ENCODE measurements at places on chromosomes 13 and 19.

GRCh38 chr19:16456652-16457194 is 15.0 kb downstream of the EPS15L1 start:
- no peak for DNase-seq

DNA sequence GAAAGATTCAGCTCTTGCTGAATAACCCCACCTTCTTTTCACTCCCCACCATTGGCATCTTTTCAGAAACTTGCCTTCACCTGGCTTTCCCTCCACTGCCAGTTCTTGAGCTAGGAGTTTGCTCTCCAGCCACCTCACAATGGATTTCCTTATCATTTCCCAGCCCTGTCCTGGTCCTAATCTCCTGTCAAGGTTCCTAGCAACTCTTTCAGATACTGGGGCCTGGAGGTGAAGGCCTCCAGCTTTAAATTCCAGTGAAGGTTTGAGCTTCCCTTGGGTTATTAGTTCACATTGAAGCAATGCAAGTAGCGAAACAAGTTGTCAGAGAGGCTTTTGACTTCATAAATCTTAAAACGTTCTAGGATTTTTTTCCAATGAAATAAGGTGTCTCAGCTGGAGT is 320.8 kb upstream of the MAB21L1 start:
- no peak for DNase-seq

- peak; percentile 23 for DNase-seq
These were observed 12.0 kb downstream of the WDR88 start for GRCh38 chr19:33143897-33144405.

- no peak for DNase-seq
These were observed 156.1 kb downstream of the IRS2 start for GRCh38 chr13:109630271-109630670.

DNA sequence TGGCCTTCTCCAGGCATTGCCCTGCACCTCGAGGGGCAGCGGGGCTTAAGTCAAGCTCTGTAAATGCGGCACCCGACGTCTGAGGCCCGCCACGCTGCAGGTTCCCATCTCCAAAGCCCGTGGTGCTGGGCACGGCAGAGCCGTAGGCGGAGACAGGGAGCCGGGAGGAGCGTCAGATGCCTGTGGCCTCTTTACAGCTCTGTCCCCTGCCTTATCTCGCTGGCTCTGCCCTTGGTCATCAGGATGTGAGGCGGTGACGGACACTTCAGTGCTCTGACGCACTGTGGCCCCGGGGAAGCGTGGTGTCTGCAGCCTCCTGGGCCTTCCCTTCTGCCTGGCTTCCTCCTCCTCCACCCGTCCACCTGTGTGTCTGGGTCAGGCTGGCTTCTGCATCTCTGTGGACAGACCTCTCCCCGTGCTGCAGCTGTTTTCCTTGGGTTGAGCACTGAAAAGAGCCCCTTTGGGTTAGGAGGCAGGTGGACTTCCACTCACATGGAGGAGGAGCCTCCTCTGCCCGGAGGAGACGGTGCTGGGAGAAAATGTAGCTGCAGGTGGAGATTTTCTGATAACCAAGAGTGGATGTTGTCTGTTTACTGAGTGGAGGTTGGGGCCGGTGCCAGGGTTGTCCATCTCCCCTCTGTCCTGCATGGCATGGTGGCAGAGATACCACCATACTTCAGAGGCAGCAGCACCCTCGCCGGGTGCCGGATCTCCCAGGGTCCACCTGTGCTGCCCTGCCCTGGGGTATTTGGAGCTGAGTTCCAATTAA is 14.6 kb downstream of the MCF2L start:
- DNase-seq: no peak

- no peak for DNase-seq
These were observed 55.1 kb upstream of the NBEA start for GRCh38 chr13:34886987-34887386.

- DNase-seq: peak; percentile 54
These were observed 21.7 kb upstream of the ZNF429 start for GRCh38 chr19:21483589-21484170.

- no peak for DNase-seq
These were observed 63.9 kb upstream of the SLC10A2 start for GRCh38 chr13:103130146-103130545.

DNA sequence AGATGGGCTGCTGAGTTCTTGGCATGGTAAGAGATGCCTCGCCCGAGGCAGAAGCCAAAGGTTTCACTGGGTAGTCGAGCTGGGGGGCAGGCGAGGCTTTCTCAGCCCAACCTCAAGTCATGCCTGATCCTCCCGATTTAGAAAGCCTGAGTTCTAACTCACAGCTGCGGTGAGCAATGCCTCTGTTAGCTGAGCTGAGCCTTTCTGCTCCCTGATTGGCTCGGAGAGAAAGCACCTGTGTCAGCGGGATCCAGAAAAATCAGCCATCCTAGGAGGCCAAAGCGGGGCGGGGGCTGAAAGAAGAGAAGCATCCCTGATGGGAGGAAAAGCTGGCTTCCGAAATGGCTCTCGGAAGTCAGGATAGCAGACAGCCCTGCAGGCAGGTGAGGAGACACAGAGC is 44.7 kb downstream of the CACNA1A start:
- no peak for DNase-seq

- DNase-seq: peak; percentile 70
These were observed at the start of gene KCNC3 for GRCh38 chr19:50329146-50329925. TSS of gene KCNC3 (minus strand) at chr19:50329377. CDS start at chr19:50329082, 295 bp downstream.

DNA sequence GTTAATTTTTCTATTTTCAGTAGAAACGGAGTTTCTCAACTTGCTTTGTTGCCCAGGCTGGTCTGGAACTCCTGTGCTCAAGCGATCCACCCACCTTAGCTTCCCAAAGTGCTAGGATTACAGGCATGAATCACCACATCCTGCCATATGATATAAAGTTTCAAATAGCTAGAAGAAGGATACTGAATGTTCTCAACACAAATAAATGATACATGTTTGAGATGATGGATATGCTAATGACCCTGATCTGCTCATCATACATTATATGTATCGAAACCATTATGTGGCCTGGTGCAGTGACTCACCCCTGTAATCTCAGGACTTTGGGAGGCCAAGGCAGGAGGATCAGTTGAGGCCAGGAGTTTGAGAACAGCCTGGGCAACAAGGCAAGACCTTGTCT is 11.5 kb downstream of the CIB3 start:
- DNase-seq: no peak

- DNase-seq: no peak
These were observed at the start of the genes PRDX2 and THSD8 for GRCh38 chr19:12801466-12802266. TSS of gene PRDX2 (minus strand) at chr19:12801800. CDS start at chr19:12801261, 539 bp downstream. TSS of gene THSD8 (plus strand) at chr19:12802069. CDS start at chr19:12802072, 3 bp downstream.

DNA sequence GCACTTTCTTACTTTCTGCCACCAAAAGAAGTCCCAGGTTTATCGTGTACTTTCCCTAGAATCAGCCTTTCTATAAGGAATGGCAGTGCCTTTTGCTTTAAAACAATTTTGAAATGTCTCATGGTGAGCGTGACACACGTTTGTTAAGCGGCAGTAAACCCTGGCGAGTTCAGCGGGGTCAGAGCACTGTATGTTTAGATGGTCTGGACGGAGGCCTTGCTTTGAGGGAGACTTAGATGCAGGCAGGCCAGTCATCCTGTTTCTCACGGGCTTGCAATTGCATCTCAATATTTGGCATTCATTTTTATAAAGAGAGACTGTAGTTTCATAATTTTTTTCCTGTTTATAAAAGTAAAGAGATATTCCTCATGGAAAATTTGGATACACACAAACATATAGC is 96.4 kb downstream of the TNFRSF19 start:
- DNase-seq: no peak

DNA sequence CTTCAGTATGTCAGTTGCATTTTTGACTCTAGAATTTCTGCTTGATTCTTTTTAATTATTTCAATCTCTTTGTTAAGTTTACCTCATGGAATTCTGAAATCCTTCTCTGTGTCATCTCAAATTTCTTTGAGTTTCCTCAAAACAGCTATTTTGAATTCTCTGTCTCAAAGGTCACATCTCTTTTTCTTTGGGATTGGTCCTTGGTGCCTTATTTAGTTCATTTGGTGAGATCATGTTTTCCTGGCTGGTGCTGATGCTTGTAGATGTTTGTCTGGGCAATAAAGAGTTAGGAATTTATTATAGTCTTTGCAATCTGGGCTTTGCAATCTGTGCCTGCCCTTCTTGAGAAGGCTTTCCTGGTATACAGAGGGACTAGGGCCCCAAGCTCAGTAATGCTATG is 18.5 kb upstream of the KBTBD7 start:
- DNase-seq: no peak

DNA sequence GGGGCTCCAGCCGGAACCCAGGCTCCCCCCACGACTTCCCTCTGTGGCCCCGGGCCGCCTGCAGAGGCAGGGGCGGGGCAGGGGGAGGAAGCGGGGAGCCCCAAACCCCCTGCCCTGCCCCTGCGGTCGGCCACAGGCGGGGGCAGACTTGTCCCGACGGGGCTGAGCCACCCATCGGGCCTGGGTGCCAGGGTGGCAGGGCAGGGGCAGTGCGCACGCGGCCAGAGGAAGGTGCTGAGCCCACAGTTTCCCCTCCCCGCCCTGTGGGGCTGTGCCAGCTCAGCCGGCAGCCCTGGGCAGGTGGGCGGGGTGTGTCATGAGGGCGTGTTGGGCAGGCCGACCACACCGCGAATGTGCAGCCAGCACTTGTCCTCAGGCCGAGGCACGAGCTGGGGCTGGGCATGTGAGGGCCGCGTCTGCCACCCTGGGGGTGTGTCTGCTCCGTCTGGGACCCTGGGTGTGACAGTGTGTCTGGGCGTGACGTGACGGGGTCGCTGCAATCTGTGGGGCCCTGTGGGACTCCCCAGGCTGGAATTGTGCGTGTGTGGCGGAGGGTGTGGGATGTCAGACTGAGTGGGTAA is 17.7 kb downstream of the CCDC97 start:
- no peak for DNase-seq

DNA sequence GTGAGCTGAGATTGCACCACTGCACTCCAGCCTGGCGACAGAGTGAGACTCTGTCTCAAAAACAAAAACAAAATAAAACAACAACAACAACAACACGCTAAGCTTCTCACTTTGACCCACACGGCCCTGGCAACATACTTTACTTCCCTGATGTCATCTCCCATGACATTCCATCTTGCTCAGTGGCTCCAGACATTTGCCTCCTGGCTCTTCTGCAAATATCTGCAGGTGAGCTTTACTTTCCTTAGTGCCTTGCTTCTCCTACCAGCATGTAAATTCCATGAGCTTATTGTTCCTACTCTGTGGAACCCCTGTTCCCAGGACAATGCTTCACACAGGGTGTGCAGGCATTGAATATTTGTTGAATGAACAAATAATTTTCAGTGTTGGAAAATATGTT is 205.6 kb upstream of the TMTC4 start:
- DNase-seq: no peak

DNA sequence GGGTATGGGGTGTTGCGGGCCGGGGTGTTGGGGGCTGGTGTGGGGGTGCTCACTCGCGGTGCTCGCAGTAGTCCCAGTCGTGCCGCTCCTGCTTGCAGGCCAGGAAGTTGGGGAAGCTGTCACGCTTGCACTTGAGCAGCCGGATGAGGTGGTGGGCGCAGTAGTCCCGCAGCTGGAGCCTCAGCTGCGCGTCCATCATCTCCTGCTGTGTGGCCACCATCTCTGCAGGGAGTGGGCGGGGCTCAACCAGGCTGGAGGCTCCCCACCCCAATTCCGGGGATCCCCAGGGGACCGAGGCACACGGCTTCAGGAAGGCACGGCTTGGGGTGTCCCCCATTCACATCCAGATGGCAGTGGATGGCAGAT is 5.2 kb downstream of the NDUFB7 start:
- no peak for DNase-seq

- no peak for DNase-seq
These were observed at the start of gene COX7A1 for GRCh38 chr19:36152352-36153091. TSS of gene COX7A1 (minus strand) at chr19:36152447. CDS start at chr19:36152407, 40 bp downstream.

DNA sequence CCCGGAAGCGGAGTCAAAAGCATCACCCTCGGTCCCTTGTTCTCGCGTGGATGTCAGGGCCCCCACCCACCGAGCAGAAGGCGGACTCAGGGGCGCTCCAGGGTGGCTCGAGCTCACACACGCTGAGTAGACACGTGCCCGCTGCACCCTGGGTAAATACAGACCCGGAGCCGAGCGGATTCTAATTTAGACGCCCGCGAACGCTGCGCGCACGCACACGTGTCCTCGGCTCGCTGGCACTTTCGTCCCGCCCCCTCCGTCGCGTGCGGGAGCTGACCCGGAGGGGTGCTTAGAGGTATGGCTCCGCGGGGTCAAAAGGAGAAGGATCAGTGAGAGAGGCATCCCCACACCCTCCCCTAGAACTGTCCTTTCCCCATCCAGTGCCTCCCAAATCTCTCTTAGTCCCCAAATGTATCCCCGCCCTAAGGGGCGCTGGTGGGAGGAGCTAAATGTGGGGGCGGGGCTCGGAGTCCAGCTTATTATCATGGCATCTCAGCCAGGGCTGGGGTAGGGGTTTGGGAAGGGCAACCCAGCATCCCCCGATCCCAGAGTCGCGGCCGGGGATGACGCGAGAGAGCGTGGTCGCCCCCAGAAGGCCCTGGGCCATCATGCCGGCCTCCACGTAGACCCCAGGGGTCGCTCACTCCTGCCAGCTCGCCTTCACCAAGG is 451 bp upstream of the ICAM5 start:
- DNase-seq: no peak

GRCh38 chr13:38630780-38631179 is 56.1 kb upstream of the FREM2 start:
- DNase-seq: no peak

DNA sequence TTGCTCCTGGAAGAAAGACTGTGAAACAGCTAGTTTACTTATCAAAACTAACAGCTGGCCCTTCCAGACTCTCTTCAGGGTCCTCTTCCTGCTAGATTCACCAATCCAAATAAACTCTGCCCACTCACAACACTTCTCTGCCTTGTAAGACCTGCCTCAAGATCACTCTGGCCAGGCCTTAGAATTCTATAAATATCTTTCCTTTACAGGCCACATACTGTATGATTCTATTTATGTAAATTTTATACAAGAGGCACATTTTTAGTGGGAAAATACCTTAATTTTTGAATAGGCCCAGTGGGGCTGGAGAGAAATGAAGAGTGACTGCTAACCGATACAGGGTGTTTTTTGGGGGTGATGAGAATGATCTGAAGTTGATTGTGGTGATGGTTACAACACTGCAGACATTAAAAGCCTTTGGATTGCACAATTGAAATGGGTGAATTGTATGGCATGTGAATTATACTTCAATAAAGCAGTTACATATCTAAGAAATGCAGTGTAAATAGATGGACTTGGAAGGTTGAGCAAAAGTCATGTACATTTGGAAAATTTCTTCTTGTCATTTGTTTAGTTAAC is 141.8 kb downstream of the GPC5 start:
- DNase-seq: no peak

DNA sequence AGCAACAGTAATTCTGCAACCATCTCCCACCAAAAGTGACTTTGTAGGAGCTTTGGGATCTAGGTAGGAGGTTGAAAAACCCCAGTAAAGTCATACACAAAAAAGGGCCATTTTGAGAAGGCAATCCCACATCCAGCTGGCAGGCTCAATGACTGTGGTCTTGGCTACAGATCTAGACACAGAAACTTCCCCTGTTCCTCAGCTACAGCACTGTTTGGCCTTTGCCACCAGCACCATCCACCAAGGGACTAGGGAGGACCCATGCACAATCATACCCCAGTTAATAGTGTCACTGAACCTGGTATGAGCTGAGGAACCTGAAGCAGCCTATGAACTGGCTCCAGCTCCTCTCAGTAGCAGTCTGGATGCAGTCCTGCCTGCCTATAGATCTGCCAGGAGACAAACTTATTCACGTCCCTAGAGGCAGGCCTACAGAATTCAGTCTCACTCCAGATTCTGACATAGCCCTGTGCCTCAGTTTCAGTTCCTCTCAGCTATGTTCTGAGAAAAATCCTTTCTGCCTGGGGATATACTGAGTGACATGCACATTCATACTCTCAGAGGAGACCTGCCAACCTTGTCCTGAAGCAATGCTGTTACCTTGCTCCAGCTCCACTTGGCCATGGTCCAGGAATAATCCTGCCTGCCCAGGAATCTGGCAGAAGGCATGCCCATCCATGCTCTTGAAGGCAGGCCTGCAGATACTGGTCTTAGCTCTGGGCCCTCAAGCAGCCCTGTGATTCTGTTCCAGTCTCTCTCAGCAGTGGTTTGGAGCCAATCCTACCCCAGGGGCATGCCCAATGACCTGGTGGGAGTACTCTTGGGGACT is 2048.3 kb upstream of the PCDH20 start:
- no peak for DNase-seq
